ENCODE measurements at places on chromosomes 4 and X.

- no peak for DNase-seq
Observed at GRCh38 chr4:145881989-145882388, 56.6 kb downstream of the ZNF827 start.

DNA sequence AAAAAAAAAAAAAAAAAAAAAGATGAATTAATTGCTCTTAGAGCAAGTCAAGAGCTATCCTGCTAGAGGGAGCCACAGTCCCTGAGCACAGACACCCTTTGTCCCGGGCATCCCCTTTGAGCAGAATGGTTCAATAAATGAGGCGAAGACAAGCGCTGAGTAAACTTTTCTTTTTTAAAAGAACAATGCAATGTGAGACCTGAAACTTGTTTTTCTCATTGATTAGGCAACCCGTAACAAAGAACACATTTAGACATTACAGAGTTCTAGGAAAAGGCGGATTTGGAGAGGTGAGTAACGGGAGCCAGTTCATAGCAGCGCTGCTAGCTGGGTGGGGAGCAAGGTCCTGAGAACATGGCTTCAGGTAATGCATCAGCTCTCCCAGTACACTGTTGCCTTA, 46.1 kb downstream of the GRK4 start:
- no peak for DNase-seq

- no peak for DNase-seq
Observed at GRCh38 chr4:3636646-3637320, 104.6 kb upstream of the LRPAP1 start.

- DNase-seq, result no peak
Observed at GRCh38 chrX:97639526-97639925, 755.8 kb downstream of the RPA4 start.

GRCh38 chrX:70338290-70338689, 48.4 kb downstream of the KIF4A start:
- DNase-seq, result no peak

DNA sequence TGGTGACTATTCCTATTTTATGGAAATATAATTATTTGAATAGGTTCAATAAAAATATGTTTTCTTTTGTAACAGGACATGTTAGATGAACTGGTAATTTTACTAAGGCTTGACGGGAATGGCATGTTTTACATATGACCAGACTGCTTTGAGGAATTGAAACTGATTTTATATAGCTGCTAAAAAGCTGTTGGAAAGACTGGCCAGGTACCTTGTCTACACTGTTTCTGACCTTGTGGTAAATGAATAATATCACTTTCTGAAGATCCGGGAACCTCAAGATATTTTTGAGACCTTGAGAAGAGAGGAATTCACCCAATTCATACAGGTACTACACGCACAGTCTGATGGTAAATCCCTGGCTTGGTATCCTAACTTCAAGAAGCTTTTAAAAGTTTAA, 42.1 kb upstream of the USP46 start:
- DNase-seq, result no peak

DNA sequence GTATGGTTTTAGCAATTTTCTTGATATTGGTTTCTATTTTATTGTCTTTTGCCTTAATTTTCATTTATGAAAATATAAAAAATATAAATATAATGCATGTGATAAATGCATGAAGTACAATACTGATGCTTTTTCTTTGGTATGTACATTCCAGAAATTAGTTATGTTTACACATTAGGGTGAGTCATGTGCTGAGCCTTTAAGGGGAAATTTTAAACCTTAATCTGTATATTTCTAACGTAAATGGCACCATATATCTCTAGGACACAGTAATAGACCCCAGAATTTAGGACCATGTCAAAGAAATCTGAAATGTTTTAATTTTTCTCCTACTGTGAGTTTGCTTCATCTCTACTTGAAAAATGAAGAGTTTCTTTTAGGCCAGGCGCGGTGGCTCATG, 117.8 kb upstream of the SPRY1 start:
- DNase-seq, result no peak

DNA sequence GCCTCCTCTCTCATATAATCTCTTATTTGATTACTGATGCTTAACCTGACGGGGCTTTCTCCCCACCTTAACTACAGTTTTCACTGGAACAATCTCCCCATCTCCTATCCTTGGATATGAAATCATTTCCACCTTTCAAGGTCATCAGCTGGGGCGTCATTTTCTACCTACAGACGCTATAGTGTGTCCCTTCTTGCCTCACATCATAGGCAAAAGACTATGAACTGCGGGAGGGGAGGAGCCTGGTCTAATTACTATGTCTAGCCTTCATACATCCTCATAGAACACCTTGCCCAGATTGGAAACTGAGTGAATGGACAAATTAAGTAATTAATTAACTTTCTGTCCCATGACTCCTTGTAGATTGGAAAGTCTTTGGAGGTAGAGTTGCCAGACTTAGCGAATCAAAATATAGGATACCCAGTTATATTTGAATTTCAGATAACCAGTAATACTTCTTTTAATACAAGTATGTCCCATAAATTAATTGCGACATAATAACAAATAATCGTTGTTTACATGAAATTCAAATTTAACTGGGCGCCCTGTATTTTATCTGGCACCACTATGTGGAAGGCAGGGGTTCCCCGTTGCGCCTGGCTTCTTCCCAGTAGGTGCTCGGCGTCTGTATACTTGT, 752 bp upstream of the ATP6AP2 start:
- no peak for DNase-seq

DNA sequence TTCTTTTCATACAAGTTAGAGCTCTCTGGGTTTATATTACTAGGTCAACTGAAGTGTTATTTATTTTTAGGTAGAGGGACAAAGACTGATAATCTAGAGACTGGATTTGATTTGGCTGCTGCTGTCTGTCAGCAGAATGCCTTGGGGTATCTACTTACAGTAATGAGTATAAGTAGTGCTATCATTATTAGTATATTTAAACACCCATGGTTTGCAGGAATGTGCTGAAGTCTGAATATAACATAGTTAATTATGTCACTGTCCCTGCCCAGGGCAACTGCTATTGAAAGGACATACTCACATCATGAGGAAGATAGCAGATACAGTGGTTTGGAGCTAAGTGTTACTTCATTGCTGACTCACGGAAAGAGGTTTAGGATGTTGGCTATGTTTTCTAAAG, 76.2 kb downstream of the PRRG1 start:
- no peak for DNase-seq

DNA sequence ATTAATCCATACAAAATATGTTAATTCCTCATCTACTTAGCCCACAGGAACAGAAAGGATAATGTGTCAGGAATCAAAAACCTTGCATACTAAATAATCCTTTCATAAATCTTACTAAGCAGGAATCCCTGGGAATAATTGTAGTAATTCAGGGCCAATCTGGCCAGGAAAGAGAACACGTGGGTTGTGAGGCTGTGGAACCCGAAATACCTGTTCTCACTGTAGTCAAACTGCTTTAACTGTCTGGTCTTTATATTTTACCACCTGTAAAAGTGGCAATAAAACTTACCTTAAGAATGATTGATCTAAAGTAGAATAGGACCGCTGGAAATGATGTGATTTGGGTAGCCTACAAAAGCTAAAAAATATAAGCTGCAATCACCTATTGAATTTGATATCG, 1620.9 kb downstream of the STIM2 start:
- no peak for DNase-seq

GRCh38 chrX:138519296-138519695, 192.2 kb downstream of the FGF13 start:
- DNase-seq, result no peak

- no peak for DNase-seq
Observed at GRCh38 chr4:128812442-128813235, 3.1 kb downstream of the JADE1 start.

GRCh38 chr4:144809056-144809640, 163.2 kb downstream of the HHIP start:
- no peak for DNase-seq

DNA sequence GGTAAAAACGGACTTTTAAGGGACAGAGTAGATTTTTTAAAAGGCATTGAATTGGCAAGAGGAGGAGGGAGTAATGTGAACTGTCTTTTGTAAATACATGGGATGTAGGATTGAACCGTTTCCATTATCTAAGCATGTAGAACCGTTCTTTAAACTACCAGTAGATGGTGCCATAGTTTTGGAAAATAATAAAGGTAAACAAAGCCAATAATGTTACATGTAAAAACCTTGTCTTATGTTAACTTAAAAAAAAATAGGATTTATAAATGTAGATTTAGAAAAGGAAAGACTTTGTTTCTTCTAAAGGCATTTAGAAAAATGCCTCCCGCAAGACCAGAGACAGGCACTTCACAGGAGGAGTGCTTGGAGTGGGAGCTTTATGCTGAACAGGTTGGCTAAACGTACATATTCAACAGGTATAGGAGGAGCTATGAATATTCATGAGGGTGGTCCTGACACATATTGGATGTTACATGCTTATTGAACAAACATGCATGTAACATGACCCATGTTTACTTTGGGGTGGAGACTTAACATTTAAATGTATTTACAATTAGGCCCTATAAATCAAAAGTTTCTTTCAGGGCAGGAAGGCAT, 45.5 kb upstream of the FAM241A start:
- DNase-seq, result no peak

- no peak for DNase-seq
Observed at GRCh38 chr4:100188829-100189228, 1.4 kb downstream of the DDIT4L start.

DNA sequence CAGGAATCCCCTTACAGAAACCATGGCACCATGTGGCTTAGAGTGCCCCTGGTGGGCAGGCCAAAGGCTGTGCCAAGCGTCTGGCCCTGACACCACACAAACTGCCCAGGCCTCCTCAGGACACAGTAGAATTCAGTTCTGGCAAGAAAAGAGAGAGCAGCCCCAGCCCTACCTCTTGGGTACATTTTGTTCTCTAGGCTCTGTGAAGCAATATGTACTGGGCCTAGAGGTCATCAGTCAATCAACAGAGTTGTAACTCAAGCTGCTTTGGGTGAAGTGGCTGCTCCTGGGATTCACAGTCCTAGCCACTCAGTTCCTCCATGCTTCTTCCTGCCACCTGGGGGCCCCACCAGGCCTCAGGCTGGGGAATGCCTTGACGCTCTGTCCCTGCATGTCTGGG, 158.1 kb upstream of the MAMLD1 start:
- DNase-seq, result no peak

GRCh38 chrX:123424546-123424945, 240.5 kb downstream of the GRIA3 start:
- no peak for DNase-seq

GRCh38 chr4:168647646-168648375, 151.0 kb downstream of the PALLD start:
- no peak for DNase-seq

DNA sequence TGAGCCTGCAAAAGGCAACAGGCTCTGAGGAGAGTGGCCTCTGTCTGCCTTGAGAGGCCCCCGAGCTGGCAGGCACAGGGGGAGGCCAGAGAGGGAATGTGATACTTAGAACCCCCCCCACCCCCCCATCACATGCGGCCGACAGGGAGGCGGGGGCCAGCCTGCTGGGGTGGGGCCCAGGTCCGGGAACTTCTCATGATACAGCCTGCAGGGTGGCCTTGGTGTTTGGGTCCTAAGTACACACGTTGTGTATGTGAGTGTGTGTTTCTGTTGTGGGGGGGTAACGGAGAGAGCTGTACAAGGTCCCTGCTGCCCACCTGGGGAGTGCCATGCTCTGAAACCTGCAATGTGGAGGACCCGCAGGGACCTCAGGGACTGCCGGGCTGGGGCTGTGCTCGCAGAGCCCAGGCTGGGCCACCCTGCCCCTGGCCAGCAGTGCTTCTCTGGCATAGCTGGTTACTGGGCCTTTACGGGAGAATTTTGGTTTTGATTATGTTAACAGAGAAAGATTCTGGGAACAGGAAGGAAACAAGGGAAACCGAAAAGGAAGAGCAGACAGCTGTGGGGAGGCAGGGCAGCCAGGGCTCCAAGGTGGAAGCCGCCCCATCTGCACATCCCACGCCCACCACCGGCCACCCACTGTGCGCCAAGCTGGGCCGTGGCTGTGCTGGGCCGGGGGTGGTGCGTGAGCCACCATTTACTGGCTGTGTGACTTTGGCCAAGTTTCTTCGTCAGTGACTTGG, 19.9 kb downstream of the SH3BP2 start:
- no peak for DNase-seq

DNA sequence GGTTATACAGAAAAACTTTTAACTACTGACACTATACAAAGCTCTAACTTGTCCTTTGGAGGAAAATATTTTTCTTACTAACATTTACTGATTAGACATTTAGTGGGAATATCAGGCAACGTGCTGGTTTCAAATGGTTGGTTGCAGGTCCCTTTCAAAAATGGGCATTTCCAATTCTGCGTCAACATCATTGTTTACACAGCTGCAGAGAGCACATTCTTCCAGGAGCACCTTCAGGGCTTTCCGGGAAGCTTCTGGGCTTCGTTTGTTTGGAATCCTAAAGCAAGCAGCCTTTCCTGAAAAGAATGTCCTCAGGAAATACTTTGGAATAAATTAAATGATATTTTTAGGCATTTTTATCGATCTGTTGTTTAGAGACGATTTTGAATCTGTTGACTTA, 289.7 kb downstream of the TRIML1 start:
- no peak for DNase-seq

DNA sequence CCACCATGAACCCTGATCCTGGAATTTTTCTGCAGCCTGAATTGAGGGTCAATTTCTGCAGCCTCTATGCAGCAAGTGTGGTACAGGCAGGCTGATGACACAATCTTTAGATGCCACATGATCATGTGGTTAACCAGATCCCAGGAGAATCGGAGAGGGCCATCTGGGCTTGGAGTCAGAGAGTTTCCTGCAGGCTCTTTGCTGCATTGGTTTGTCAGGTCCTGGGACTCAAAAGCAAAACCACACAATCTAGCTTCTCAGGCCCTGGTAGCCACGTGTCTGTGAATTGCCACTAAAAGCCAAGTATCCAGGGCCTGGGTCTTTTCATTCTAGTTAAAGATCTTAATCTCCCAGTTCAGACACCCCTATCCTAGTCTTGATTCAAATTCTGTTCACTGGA, 464.5 kb downstream of the BCOR start:
- no peak for DNase-seq

GRCh38 chr4:23305026-23305425, 584.8 kb downstream of the PPARGC1A start:
- no peak for DNase-seq

DNA sequence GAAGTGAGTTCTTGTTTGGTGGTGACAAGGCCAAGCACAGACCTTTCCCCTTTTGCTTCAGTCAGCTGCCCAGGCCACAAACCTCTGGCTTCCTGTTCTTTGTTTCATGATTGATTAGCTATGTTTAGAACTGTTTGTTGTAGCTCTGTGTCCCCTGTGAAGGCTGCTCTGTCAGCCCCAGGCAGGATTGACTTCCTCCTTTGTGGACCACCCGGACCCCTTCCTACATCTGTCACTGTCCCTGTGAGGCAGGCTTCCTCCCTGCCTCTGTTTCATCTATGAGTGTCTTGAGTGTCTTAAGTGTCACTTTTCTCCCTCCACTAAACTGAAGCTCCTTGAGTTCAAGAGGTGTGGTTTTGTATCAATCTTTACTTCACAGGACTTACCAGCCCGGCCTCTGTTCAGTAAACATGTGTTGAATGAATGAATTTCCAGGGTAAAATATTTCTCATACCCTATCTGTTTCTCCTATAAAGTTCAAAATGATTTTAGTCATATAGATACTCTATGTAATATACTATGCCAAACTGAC, 83.5 kb downstream of the ZNF674 start:
- no peak for DNase-seq

- DNase-seq, result no peak
Observed at GRCh38 chr4:109406337-109406931, 27.2 kb upstream of the SEC24B start.

- DNase-seq, result no peak
Observed at GRCh38 chr4:158936238-158936637, 166.6 kb upstream of the RAPGEF2 start.
